ENCODE measurements at places on chromosomes 16 and 17. TPM values are rescaled to one million over a fixed set of nuclear protein-coding genes. Genes with fewer than 3 reads are reported as not detected.

KIF18B gene
- total RNA-seq, result 4.5 TPM

KCNJ18 gene
- 0.35 TPM for total RNA-seq

DNA sequence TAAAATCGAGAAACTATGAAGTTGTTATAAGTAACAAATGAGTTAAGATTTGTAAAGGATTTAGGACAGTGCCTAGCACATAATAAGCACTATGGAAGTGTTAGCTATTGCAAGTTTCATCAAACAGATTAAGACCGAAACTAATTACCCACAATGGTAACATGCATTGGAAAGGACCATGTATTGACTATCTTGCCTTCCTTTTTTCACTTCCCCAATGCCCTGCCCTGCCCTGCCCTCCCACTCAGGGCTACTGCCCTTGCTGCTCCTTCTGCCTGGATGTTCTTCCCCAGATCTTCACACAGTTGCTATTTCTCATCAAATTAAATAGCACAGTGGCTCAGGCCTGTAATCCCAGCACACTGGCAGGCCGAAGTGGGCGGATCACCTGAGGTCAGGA lies 202.1 kb upstream of the PSMD7 start:
- no peak for DNase-seq

DNA sequence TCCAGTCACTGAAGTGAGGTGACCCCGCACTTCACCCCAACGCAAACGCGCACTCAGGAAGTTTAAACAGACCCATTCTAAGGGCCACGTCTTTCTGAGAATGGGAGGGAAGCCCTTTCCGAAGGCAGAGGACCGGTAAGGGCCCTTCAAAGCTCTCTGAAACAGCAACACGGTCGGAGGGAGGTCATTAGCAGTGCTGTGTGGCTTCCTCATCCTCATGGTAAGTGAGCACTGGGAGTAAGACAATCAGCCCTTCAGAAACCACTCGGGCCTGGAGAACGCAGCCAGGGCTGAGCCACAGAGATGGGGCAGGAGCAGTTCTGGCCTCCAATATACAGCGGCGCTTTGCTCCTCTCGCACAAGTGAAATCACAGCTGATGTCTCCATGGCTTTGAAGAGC lies 23.7 kb downstream of the SRL start:
- no peak for DNase-seq

DNA sequence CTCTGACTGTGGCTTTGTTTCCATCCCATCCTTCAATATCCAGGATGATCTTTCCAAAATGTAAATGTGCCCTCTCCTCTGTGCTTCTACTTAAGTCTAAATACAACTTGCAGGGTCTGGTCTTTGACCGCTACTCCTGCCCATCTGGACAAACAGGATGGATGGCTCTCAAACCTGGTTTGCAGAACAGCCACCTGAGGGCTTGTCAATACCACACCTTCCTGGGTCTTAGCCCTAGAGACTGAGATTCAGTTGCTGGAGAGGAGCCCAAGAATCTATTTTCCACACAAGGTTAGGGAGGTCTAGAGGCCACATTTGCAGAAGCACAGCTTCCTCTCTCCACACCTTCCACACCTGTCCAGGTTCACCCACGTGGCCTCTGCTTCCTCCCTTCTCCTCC lies 1.9 kb upstream of the GRB7 start:
- DNase-seq, result no peak
